Stimulated activated CD4-positive, alpha-beta T cell treated with anti-CD3 and anti-CD28 coated beads, Interleukin-12 subunit alpha, Interleukin-12 subunit beta, amount 100 ng/mL, for 24 hours (primary cell): ENCODE measurements at places on chromosomes 5 and 9.

DNA sequence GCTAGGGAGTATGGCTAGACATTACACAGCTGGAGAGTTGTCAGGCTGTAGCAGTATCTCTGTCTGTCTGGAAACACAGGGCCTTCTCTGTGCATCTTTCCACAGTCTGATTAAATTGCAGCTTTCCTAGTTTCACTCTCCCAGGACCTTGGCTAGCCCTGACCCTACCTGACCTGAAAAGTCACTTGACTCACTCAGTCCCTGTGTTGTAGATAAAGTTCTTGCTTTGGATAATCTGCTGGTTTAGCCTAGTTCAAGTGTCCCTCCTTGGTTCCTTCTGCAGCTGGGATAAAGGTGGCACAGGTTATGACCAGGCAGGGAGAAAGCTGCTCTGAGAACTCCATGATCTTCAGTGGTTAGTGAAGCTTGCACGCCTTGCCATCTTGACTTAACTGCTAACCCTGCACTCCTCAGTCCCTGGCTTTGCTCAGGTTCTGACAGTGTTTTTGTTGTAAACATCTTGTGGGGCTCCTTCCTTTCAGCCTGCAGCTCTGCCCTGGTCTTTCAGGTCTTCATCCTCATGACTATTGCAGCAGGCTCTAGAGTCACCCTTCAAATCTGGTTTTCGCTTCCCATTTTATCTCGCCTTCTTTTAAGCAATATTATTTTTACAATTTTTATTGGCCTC lies 101.0 kb downstream of the PIP5K1B start:
- DNase-seq = no peak

- no peak for DNase-seq
Observed at GRCh38 chr5:71699233-71699632, 19.8 kb upstream of the CARTPT start.

DNA sequence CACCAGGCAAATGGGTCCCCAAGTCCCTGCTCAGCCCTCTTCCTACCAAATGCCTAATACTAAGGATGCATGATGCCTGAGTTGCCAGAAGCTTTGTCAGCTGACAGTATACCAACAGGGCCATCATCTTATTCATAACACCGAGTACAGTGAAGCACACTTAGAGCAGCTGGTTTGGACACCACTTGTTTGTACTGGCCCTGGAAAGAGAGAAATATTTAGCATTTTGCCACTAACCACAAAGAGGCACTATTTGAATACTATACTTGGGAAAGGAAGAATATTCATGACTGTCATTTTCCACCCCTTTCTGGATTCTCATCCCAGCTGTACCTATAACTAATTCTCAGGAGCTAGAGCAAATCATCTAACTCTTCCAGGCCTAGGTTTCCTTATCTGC lies 364.4 kb upstream of the KIF2A start:
- DNase-seq = no peak

DNA sequence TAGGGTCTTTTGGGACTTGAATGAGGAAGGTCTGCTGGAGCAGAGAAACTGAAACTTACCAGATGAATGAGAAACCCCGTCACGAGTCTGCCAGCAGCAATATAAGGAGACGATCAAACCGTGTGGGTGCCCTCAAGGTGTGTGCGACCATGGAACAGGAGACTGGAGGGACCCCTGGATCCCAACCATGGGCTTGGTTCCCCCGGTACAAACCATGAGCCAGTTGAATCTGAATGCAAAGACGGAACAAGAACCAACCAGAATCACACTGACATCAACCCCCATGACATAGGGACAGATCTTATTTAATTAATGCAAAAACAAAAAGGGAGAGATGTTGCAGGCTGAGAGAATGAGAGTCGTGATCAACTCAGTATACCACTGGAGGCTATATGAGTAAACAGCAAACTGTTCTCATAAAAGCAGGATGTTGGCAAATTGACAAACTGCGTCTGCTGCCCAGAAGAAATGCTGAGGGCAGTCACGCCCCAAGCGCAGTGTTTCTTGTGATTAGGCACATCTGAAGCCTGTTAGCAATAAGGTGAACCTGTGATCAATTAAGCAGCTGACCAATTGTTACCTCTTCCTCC lies 475.5 kb upstream of the ACO1 start:
- no peak for DNase-seq

DNA sequence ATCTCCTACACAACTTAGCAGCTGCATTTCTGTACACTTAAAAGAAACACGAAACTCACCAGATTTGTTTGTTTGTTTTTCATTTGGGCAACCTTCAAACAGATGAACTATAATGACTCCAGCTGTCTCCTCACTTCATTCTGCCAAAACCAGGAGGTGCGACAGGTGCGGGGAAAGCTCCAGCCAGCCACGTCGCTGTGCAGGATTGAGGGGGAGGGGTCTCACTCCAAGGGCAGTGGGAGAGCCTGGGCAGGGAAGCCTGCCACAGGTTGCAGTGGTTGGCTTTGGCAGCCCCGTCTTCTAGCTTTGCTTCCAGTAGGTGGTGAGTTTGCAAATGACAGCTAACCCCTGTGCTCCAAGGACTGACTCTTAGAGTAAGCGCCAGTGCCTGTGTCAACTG lies 215.8 kb downstream of the CEMIP2 start:
- no peak for DNase-seq

GRCh38 chr9:117080765-117081390 lies 334.0 kb downstream of the ASTN2 start:
- no peak for DNase-seq
